Activated CD4-positive, alpha-beta T cell treated with anti-CD3 and anti-CD28 coated beads, Interleukin-2, amount 10 ng/mL, durations not matched to agents 24 days and 14 days (primary cell): ENCODE measurements at places on chromosomes 2 and 18. TPM values are rescaled to one million over a fixed set of nuclear protein-coding genes. Genes with fewer than 3 reads are reported as not detected.

GRCh38 chr2:15749460-15750432 lies 158.1 kb downstream of the DDX1 start:
- DNase-seq, result no peak

DNA sequence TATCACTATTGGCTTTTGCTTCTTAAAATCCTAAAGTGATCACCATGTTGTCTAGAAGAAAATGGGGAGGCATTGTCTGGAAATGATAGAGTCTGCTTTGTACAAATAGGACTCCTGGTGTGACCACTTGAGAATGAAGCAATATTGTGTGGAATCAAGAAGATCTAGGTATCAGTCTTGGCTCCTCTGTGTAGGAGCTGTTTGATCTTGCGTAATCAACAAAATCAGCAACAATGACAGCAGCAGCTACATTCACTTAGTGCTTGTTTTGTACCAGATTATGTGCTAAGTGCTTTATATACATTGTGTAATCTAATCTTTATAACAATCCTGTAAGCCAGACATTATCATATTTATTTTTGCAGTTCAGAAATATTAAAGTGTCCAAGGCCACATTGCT lies 17.8 kb downstream of the NCOA1 start:
- no peak for DNase-seq

NEUROD1 gene
- total RNA-seq, result not detected in 2 replicates

ECEL1 gene
- 0.19 TPM in 1 of 2 replicates, not detected in the other for total RNA-seq

FBXO36 gene
- 0.71 and 0.77 TPM in 2 replicates for total RNA-seq

DNA sequence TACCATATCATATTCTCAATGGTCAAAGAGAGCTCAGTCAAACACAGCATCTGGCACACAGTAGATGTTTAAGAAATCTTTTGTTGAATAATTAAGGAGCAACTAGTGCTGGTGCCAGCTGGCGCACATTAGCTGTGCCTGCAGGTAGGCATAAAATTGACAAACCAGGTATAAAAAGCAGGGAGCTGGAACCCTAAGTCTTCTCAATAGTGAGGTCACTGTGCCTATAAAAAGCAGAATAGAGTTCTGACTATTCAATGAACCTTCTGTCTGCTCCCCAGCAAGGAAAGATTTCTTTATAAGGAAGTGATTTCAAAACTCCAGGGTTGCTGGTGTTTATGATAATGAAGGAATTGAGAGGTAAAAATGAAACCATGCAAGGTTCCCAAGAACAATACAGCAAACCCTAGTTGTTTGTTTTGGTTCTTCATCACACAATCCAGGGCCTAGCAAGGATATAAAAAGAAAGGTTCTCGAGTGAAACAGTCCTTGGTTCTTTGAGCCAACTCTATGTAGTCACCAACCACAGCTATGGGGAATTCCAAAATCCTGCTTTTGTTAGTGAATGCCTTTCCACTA lies 76.1 kb downstream of the THADA start:
- no peak for DNase-seq

GRCh38 chr2:152127628-152128027 lies 28.8 kb upstream of the CACNB4 start:
- DNase-seq, result peak; percentile 17

- no peak for DNase-seq
Measured at GRCh38 chr2:76640905-76641304, 881.3 kb downstream of the LRRTM4 start.

DSG3 gene
- not detected in 2 replicates for total RNA-seq

SH2D6 gene
- total RNA-seq, result 0.69 and 0.96 TPM in 2 replicates

DNA sequence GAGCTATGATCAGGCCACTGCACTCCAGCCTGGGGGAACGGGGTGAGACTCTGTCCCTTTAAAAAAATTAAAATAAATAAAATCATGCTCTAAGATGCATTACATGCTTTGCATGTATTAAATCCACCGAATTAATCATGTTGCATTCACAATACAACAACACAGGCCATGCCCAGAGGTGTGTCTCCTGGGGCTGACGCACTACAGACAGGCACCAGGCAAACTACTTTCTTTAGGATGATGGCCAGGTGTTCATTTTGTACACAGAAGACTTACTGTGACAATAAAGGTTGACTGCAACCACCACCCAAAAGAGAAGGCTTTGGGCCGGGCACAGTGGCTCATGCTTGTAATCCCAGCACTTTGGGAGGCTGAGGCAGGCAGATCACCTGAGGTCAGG lies 226.8 kb upstream of the PXDN start:
- no peak for DNase-seq

- DNase-seq, result no peak
Measured at GRCh38 chr2:159108181-159108893, 139.9 kb downstream of the TANC1 start.
